ENCODE measurements at places on chromosomes 6 and 20.

DNA sequence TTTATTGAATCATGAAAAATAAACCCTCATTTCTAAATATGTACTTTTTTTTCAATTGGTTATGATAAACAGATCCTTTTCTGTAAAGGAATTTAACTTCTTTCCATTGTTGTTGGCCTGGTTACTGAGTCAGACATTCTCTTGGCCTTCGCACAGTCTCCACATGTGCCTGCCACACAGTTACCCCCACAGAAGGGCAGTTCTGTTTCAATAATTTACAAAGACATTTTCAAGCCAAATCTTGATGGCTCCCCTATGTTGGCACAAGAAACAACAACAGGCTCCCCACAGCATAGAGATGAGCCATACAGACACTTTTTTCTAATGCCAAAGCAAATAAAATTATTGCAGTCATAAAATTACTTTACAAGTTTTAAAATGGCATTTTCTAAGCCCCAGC lies 55.6 kb upstream of the BEND6 start:
- no peak for DNase-seq

DNA sequence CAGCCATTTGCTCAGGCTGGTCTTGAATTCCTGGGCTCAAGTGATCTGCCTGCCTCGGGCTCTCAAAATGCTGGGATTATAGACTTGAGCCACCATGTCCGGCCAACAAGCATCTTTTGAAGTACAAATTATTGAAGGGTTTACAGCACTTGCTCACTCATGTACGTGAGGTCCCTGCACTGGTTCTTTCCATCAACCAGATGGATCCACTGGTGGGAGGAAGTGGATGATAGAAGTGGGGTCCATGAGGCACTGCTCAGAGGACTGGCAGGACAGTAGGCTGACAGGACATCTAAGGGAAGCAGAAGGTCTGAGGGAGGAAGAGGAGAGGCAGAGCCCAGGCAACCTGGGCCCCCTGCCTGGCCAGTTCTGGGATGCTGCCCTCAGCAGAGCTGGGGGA lies 109.2 kb upstream of the NXT1 start:
- no peak for DNase-seq

GRCh38 chr6:12474167-12475140 lies 184.3 kb downstream of the EDN1 start:
- no peak for DNase-seq

- DNase-seq: peak; percentile 32
Measured at GRCh38 chr6:157314705-157315321, 8.5 kb downstream of the TMEM242 start.

- no peak for DNase-seq
Measured at GRCh38 chr6:143505111-143505510, 6.4 kb downstream of the FUCA2 start.

DNA sequence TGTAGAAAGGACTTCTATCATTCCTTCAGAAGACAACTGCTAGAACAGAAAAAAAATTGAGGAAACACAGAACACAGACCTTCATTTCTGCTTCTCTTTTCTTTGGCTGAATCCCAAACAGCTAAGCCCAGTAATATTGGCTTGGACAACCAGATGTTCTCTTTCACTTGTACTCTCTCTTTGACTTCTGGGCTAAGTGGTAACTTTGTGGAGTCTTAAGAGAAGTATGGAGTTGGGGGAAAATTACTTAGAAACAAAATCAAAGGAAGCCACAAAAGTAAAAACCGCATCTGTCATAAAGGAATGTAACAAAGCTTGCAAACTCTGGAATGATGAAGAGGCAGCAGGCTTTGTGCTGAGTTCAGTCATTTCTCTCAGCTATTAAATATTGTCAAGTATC lies 587.5 kb downstream of the CBLN4 start:
- DNase-seq: no peak

GRCh38 chr20:53926428-53927028 lies 143.9 kb downstream of the BCAS1 start:
- peak; percentile 34 for DNase-seq

DNA sequence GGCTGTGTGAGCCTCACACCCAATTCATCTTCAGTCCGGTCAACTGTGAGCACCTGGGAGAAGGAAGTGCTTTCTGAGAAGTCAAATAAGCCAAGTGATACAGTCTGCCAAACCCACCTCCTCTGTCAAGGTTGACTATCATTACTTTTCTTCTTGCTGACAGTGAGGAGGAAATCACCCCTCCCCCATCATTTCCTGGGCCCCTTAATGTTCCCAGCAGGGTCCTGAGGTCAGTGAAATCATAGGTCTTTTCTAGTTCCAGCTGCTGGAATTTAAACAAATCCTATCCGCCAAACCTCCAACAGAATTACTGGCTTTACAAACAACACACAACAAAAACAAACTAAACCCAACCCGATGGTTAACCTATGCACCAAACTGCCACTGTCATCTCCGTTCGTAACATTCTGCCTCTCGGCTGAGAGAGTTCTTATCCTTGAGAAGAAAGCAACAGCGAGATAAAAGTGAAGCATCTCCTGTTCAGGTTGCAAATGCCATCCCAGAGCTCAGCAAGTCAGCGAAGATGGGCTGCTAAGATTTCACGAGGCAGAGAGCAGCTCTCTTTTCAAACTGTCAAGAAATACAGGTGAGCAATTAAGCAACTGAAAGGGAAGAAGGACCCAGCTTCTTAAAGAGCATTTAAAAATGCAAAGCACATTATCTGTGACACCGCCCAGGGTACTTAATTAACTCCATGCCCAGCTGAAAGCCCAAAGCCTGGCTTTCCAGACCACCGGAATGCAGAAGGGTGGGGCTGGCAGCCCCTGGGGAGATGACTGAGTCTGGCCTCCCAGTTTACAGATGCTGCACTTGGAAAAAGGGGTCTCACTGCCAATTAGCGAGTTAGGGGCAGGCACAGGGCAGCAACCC lies 24.7 kb downstream of the GFOD1 start:
- DNase-seq: no peak

- no peak for DNase-seq
Measured at GRCh38 chr6:28927846-28928245, 4.1 kb upstream of the TRIM27 start.

DNA sequence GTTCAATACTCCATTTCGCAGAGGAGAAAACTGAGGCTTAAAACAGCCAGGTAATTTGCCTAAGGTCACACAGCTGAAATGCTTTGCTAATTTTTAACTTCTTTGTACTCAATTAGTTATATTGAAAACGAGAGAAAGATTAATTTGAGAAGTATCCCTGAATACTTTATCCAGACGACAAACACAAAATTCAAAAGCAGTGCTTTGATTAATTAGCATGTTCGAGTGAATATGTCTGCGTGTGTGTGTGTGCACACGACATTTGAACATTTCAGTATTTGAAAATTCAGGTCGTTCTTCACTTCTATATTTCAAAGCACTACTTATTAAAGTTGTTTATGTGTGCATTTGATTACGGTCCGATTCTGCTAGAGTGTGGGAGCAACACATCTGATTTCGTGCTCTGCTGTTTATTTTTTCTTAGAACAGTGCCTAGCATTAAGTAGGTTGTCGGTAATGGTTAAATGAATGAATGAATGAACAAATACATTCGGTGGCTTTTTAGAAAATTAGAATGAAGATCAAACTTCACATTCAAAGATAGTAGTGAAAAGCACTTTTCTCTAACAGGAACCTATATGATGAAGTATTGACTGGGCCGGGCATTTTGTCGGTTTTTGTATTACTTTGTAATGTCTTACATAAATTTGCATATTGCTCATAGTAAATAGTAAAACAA lies 36.9 kb upstream of the SYNCRIP start:
- DNase-seq: no peak

DNA sequence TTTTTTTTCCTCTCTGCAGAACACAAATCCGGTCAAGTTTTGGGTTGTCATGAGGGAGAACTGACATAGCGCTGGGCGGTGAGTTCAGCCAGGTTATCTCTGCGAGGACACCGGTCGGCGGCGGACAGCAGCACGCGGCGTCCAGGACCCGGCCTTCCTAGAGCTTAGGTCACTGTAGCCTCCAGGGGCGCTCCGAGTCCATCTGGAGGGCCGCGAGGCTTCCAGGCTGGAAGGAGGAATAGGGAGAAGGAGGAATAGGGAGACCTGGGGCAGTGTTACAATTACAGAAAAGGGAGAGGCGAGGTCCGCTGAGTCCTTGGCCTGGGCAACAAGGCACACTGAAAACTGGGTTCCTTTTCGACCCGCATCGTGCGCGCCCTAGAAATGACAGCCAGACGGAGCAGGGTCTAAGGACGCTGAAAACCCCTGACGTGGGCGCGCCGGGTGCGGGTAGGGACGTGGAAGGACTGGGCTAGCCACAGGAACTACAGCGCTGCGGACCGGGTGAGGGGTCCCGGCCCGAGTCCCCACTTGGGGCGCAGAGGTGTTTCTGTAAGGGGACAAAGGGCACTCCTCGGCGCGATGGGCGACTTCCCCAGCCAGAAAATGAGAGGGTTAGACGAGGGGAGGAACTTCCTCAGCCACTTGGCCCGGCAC lies 536 bp upstream of the FNDC1 start:
- DNase-seq: peak; percentile 33

Measured in 8988T (cell line).